Activated CD4-positive, CD25-positive, alpha-beta regulatory T cell treated with anti-CD3 and anti-CD28 coated beads, Interleukin-2, amount 50 U/mL, for 72 hours (primary cell): ENCODE measurements at places on chromosomes 1 and 21.

GRCh38 chr1:2552189-2552588, 4.0 kb upstream of the TNFRSF14 start:
- no peak for DNase-seq

DNA sequence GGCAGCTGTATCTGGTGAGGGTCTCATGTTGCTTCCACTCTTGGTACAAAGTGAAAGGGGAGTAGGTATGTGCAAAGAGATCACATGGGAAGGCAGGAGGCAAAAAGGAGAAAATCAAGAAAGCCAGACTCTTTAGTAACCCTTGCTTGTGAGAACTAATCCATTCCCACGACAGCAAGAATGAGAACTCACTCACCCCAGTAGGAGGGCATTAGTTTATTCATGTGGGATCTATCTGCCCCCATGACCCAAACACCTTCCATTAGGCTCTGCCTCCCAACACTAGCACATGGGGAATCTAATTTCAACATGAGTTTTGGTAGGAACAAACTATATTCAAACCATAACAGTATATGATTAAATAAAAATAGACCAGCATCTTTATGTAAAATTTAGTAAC, 57.6 kb downstream of the ZNHIT6 start:
- no peak for DNase-seq

DNA sequence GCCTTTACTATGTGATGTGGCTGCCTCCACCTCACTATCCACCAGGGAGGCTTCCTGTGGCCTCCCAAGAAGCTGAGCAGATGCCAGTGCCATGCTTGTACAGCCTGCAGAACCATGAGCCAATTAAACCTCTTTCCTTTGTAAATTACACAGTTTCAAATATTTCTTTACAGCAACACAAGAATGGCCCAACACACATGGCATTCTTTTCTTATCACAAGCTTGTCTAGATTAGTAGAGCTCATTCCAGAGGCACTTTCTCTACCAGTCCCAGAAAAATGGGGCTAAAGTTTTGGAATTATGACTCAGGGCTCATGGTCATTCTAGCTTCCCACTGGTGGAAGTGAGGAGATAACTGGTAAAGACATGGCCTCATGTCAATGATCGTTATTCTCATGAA, 655.2 kb downstream of the LMO4 start:
- DNase-seq = no peak

GRCh38 chr21:29182691-29183092, 52.2 kb downstream of the MAP3K7CL start:
- DNase-seq = no peak

GRCh38 chr1:190328361-190328760, 149.3 kb downstream of the BRINP3 start:
- no peak for DNase-seq

GRCh38 chr1:34366875-34367624, 190.3 kb downstream of the C1orf94 start:
- DNase-seq = no peak

DNA sequence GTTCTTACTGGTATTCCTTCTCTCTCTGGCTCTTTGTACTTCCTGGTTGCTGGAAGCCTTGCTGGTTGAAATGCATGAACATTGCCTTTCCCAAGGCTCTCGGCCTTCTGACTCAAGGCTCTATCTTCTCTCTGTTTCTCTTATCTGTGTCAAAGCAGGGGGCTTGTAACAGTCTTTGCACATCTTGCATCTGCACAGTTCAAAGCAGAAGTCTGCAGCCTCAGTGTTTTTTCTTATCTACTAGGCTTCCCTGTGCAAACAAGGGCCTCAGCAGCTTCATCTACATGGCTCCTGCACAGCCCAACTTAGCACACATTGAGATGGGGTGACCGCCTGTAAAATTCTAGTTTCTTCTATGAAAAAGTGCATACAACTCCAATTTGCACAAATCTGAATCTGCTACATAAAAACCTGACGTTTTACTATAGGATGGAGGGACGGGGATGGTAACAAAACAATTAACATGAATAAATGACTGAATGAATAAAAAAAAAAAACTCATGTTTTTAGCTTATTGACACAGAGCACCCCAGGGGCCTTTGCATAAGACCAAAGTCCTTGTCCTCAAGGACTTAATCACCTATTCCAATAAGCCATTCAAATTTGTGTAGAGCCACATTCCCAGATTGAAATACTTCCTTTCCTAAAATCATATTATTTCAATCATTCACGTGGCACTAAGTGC, 458.3 kb downstream of the LMO4 start:
- DNase-seq = no peak

DNA sequence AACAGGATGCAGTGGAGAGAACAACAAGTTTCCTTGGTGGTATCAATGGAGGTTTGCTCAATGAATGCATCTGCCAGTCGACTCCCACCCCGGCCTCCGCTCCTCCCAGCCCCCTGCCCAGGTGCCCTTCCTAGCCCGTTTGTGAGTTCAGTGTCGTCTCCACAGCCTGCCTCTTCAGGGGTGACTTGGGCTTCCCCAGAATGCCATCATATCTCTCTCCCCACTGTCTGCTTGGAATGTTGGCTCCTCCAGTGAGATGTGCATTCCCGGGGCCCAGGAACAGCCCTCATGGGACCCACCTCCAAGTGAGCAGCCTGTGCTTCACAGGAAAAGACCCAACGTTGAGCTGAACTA, 30.5 kb downstream of the MATN1 start:
- DNase-seq = no peak

DNA sequence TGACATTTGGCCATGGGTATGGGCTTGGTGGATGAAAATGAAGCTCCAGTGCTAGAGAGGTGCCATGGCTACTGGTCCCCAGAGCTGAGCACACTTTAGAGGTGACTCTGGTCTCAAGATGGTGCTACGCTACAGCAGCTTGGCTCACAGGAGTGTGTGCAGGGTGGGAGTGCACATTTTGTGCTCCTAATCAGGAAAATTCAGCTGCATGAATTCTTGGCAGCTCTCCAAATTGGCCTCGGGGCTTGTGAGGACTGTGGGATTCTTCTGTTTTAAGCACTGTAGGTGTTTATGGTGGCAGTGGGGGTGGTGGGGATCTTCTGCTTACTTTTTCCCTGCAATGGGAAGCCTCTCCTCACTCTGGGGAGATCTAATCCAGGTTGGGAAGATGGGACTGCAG, 17.3 kb upstream of the TIPRL start:
- DNase-seq = no peak

- no peak for DNase-seq
These were observed 35.2 kb upstream of the PIGV start for GRCh38 chr1:26752519-26752918.

- DNase-seq = no peak
These were observed 193.2 kb downstream of the TGFB2 start for GRCh38 chr1:218538341-218538740.
